ENCODE measurements at places on chromosomes 4 and X.

- DNase-seq, result no peak
Observed at GRCh38 chr4:169899295-169899694, 126.9 kb downstream of the MFAP3L start.

DNA sequence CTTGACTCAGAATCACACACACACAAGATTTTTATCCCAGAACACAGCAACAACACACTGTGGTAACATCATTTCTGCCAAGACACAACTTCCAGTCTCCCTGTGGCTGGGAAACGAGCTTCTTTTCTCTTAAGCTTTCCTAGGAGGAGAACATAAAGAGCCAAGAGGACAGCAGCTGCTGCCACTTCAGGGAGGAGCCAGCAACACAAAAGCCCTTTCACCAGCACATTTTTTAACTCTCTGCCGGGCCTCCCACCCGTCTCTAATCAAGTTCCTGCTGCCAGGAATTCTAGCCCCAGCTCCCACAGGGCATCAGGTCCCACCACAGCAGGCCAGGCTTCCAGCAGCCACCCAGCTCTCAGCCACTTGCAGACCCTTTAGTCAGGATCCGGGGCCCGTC lies 22.4 kb downstream of the FAT1 start:
- no peak for DNase-seq

DNA sequence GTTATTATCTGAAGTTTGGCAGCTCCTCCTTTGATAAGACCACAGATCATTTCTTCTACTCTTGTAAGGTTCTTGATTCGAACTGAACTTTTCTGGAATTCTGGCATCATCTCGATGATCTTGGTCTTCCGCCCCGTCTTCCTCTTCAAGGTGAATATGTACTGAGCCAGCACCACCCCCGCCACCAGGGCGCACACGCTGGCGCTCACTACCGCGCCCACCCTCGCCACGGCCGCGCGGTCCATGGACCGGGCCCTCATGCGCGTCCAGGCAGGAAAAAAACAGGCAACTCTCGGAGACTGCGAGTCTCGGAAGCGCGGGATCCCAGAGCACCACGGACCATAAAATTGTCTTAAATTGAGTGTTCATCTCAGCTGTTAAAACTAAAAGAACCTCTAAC lies 458.4 kb upstream of the NDST3 start:
- no peak for DNase-seq

- no peak for DNase-seq
Observed at GRCh38 chrX:149829751-149830191, 48.0 kb downstream of the MAGEA9 start.

GRCh38 chrX:115679460-115679859 lies 118.5 kb downstream of the PLS3 start:
- DNase-seq, result peak; percentile 55

GRCh38 chr4:87974856-87975462 lies 555 bp upstream of the SPP1 start:
- DNase-seq, result no peak

DNA sequence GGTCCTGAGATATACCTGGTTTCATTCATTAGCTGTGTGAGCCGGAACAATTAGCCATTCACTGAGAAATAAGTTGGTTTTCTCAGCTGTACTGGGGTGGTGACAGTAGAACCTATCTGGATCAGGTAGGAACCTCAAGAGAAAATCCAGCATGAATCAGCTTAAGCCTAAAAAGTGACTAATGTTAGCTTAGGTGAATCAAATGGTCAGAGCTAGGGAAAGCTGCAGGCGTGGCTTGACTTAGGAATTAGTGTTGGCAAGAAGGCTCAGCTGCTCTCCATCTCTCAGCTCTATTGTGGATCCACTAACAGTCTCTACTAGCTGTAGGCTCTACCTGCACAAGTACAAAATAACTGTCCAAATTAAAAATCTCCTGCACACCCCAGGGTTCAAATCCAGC lies 1025.5 kb downstream of the RAB28 start:
- DNase-seq, result no peak

- DNase-seq, result no peak
Observed at GRCh38 chrX:46577221-46578005, 3.8 kb downstream of the CHST7 start.

GRCh38 chr4:7124689-7125442 lies 57.0 kb upstream of the GRPEL1 start:
- DNase-seq, result peak; percentile 71

GRCh38 chrX:75229774-75230173 lies 44.1 kb upstream of the UPRT start:
- no peak for DNase-seq

DNA sequence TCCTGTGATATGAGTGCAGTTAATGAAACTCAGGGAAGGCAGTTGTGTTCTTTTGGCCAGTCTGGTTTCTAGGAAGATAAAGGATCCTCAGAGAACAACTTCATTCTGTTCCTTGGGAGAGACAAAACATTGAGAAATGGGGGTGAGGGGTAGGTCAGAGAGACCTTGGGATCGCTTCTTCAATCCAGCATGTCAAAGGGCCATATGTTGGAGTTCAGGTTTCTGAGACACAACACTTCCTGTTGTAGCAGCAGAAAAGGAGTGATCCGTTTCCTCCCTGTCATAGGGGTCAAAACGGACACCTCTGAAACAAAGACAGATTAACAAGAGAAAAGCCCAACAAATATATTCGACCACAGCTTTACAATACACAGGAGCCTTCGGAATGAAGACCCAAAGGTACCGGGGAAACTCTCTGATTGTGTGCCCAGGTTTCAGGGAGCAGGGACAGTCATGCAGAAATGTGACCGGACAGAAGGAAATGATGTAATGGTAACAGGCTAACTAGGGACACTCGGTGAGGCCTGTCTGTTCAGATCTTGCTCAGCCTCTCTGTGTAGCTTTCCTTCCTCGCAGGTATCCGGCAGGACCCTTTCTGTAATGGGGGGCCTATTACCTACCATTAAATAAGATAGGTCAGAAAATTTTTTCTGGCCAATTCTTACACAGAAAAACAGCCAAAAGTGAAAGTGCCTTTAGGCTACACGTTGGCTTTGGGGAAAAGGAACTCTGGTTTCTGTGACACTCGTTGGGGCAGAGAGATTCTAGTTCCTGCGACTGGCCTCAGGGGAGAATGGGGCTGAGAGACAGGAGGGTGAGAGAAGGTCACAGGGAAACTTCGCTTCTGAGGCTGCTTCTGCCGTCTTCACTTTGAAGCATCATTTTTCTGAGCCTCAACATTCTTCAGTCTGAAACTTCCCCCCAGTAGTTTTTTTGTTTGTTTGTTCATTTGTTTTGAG lies 103.3 kb upstream of the TLR3 start:
- no peak for DNase-seq

DNA sequence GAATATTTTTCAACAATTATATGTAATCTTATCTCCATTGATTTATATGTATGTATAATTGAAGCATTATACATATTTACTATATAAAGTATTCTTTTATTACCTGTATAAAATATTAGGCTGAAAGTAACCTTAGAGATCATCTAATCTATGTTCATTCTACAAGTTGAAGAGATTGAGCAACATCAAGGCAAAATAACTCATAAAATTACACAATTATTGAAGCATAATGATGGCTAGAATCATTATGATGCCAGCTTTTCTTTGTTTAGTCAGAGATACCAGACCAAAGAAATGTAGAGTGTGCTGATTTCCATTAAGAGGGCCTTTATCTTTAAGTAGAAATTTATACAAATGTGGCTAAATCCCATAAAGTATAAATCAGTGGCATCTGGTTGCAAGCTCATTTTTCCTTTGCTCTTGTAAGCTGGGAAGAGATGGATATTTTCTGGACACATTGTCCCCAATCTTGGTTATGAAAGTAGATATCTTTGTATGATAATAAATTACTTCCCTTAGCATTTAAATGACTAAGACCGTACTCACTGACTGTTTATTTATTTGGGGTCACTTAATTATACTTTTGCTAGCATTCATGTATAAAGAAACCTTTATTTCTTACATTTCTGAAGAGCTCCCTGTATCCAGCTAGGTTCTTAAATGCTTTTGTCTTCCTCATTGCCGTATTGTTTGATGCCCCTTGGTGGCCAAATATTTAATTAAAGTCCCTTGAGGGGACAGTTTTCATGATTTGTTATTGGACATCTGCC lies 339.8 kb downstream of the PCDH7 start:
- no peak for DNase-seq

DNA sequence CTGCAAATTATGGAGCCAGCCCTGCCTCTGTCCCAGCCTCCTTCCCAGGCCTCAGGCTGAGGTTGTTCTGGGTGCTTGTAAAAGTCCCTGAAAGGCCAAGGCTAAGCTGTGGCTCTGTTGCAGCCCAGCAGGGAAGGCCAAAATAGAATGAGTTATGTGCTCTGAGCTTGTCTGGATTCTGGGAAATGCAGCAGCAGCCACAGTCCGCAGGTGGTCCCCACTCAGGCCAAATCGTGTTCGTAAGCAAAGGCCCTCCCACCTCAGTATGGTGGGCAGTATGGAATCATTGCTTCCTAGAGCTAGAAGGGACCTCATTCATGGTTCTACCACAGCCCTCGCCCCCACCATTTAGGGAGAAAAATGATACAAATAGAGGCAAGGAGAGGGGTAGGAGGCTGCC lies 4.7 kb upstream of the TCEAL1 start:
- DNase-seq, result no peak

DNA sequence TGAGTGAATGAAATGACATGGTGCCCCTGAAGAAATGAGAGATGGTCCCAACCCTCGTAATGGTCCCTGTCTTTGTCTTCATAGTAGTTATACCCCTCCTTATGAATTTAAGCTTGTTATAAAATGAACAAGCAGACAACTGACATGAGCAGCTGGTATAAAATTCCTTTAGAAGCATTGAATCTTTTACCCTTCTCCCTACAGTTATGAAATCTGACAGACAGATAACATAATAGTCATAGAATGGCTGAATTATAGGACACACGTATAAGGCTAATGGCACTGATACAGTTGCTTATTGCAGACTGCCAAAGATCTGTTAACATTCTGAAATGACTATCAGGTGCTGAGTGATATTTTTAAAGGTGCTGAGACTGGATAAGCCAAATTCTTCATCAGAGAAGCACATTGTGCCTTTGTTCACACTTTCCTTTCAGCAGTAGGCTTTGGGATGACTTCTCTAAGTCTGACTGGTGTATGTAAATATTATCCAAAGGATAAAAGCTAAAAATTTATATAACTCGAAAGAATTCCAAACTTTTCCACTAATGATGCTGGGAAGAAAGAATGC lies 47.4 kb upstream of the PDGFC start:
- DNase-seq, result no peak

GRCh38 chr4:184503869-184504300 lies 29.5 kb upstream of the IRF2 start:
- no peak for DNase-seq

GRCh38 chr4:5626913-5627312 lies 81.4 kb downstream of the EVC2 start:
- no peak for DNase-seq

Measured in Karpas-422 (cell line).